Natural killer cell (primary cell): ENCODE measurements at places on chromosomes 1 and 21. TPM values are rescaled to one million over a fixed set of nuclear protein-coding genes. Genes with fewer than 3 reads are reported as not detected.
A peak's percentile ranks its signal among the peaks of the same experiment; 100 is the strongest.

- no peak for DNase-seq
- H3K36me3 ChIP-seq, result no peaks in the 10 kb centered on the region
- H3K27ac ChIP-seq, result no peak overlapping the region
- no peaks in the 10 kb centered on the region for H3K27me3 ChIP-seq
- H3K4me1 ChIP-seq, result no peaks in the 10 kb centered on the region
- no peak overlapping the region for H3K4me3 ChIP-seq
Observed at GRCh38 chr21:16159213-16159970, 429.6 kb downstream of the USP25 start.

DNA sequence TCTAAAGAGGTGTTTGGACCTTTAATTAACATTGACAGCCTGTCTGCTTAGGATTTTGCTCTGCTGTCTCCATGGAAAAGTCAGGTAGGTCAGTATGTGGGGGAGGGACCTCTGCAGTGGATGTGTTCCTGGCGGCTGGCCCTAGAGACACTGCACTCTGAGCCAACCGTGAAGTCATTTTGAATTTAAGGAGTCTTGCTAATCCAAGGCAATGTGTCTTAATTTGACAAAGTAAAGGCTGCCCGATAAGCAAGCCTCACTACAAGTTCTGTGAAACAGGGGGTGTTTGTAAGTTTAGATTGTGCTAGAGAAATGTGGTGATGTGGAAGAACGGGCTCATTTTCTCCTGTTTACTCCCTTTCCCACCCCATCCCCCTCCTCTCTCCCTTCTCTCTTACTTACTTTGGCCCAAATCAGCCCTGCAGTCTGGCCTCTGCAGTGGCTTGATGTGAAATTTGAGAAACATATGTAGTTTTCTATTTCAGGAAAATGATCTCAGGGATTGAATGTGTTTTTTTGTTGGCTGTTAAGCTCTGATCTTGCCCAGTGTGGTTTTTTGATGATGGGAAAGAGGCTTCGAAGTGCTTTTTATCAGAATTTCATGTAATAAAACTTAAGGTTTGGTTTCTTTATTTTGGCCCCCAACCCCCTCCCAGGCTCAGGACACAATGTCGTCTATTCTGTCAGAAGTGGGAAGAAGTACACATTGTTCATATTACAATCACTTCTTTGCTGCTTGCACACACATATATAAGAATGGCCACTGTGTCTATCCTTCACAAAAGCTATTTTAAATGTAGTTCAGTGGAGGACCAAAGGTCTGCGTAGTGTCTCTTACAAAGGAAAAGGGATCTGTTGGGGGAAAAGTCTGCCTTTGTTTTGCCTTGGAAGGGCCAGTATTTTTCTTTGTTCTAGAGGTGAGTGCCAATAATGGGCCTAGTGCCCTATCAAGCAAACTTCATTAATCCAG, 96.6 kb downstream of the FGGY start:
- H3K4me3 ChIP-seq, result no peak overlapping the region
- DNase-seq, result no peak
- H3K27ac ChIP-seq, result no peak overlapping the region
- H3K27me3 ChIP-seq, result no peaks in the 10 kb centered on the region
- no peaks in the 10 kb centered on the region for H3K36me3 ChIP-seq

TTLL10 gene
- 1.7 TPM for total RNA-seq

NHLH1 gene
- not detected for total RNA-seq

GRCh38 chr1:215344539-215344938, 222.6 kb upstream of the KCTD3 start:
- no peaks in the 10 kb centered on the region for H3K27me3 ChIP-seq
- no peak for DNase-seq
- H3K36me3 ChIP-seq, result no peaks in the 10 kb centered on the region

DNA sequence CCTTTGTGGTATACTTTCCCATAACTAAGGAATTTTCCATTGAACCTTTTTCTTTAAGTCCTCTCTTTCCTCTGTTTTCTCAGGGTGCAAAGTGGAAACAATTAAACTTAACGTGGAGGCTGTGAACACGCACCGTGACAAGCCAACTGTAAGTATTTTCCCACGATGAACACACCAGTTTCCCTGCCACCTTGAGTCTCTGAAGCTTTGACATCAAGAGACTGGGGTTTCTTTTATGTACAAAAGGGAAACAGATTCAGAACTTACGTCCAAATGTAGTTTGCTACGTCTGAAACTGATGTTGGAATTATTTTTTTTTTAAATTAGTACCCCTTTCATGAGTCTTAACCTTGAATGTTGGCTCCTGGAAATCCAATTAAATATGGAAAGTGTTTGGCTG, 17.2 kb upstream of the C4BPB start:
- no peaks in the 10 kb centered on the region for H3K36me3 ChIP-seq
- H3K4me1 ChIP-seq, result peaks cover 25% of the 10 kb centered on the region
- H3K4me3 ChIP-seq, result no peak overlapping the region
- no peak for DNase-seq
- no peaks in the 10 kb centered on the region for H3K27me3 ChIP-seq

GRCh38 chr1:242219298-242219901, 220.5 kb upstream of the MAP1LC3C start:
- DNase-seq, result no peak
- no peaks in the 10 kb centered on the region for H3K36me3 ChIP-seq
- no peak overlapping the region for H3K4me3 ChIP-seq
- H3K4me1 ChIP-seq, result no peaks in the 10 kb centered on the region

DNA sequence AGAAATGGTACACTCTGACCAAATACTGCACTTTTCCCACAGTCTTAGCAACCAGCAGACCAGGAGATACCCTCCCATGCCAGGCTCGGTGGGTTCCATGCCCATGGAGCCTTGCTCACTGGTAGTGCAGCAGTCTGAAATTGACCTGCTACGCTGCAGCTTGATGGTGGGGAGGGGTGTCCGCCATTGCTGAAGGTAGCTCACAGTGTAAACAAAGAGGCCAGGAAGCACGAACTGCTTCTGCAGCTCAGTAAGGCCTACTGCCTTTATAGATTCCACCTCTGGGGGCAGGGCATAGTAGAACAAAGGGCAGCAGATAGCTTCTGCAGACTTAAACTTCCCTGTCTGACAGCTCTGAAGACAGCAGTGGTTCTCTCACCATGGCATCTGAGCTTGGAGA, 12.3 kb upstream of the IFI44L start:
- H3K27me3 ChIP-seq, result no peaks in the 10 kb centered on the region
- DNase-seq, result no peak
- no peak overlapping the region for H3K4me3 ChIP-seq

FNDC10 gene
- total RNA-seq, result 3.2 TPM

ATAD3C gene
- 0.13 TPM for total RNA-seq

OR2L13 gene
- 0.20 TPM for total RNA-seq

LMX1A gene
- total RNA-seq, result not detected

DNA sequence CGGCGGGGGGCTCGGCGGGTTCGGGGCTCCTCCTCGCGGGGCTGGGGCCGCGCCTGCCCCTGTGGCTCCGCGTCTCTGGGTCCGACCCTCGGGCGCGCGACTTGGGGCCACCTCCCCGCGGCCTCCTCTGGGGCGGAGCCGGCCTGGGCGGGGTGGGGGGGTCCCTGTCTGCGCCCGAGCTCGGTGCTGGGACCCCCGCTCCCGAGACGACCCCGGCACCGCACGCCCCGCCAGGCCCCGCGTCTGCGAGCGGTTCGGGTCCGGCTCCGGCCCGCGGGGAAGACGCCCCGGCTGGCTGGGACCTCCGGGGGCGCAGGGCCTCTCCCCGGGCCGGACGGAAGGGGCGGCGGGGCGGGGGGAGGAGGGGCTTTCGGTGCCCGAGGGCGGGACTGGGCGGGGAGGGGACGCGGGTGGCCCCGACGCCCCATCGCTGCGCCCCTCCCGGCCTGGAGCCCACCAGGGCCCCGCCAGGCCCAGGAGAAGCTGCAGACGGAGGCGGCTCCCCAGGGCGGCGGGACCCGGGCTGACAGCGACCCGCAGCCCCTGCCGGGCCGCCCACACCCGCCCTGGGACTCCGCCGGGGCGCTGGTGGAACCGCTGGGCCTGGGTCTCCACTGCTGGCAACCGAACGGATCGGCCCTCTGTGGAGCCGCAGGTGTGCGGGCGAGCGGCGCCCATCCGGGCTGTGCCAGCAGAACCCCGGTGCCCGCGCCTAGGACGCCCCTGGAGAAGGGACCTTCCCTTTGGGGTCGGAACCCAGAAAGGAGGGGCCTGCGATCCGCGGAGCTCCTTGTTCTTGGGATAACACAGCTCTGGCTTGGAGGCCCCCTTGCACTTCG, 610 bp downstream of the COL6A2 start:
- DNase-seq, result peak; percentile 35
- peaks cover 15% of the 10 kb centered on the region for H3K27me3 ChIP-seq
- H3K36me3 ChIP-seq, result no peaks in the 10 kb centered on the region
- H3K27ac ChIP-seq, result no peak overlapping the region
- H3K4me1 ChIP-seq, result peaks cover 18% of the 10 kb centered on the region
- peak overlapping the region; percentile 19 for H3K4me3 ChIP-seq

S1PR1 gene
- total RNA-seq, result 114 TPM

GRCh38 chr1:207084232-207084631, 4.4 kb upstream of the C4BPB start:
- no peak for DNase-seq
- no peak overlapping the region for H3K27ac ChIP-seq
- peaks cover 7% of the 10 kb centered on the region for H3K27me3 ChIP-seq
- H3K4me3 ChIP-seq, result no peak overlapping the region
- no peaks in the 10 kb centered on the region for H3K4me1 ChIP-seq
- H3K36me3 ChIP-seq, result no peaks in the 10 kb centered on the region

SERPINC1 gene
- not detected for total RNA-seq

DNA sequence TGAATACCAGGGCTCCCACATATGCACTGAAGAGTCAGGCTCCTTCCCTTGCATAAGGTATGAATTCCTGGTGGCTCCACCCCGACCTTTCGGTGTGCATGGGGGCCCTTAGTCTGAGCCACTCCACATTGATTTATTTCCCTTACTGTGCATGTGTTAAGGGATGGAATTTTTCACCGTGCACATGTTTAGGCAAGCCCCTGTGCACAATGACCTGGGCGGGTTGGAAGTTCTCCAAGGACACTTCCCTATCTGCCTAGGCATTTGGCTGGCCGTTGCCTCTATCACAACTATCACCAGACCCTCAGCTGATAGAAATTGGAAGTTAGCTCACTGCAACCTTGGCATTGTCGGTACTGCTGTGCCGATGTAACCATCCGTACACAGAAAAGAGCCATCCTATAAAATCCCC, 9.7 kb downstream of the S100A6 start:
- H3K4me1 ChIP-seq, result no peaks in the 10 kb centered on the region
- no peaks in the 10 kb centered on the region for H3K36me3 ChIP-seq
- no peaks in the 10 kb centered on the region for H3K27me3 ChIP-seq

CLCA2 gene
- not detected for total RNA-seq

FMO1 gene
- total RNA-seq, result not detected

DNA sequence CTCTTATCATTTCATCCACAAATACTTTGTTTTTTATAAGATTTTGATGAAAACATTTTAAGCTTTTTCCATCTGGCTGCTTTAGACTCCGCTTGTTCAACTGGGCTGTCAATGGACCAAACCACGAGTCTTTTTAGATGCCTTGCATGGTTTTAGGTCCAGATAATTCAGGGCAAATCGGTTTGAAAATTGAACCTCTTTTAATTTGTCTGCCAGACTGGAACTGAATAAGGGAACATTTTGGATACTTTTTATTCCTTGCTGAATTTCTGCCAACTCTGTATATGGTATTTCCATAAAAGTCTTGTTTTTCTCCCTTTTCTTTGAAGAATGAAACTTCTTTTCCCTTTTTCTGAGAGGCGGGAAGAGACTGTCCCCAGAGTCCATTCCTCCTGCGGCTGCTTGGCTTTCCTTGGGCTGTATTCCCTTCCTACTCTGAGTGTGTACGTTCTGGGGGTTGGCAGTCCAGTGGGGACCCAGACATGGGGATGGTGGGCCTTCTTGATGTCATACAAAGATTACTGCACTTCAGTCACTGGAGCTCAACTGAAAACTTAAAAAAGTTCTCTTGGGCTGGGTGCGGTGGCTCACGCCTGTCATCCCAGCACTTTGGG, 46.5 kb upstream of the CNN3 start:
- no peaks in the 10 kb centered on the region for H3K27me3 ChIP-seq
- H3K27ac ChIP-seq, result no peak overlapping the region
- no peak for DNase-seq
- H3K4me1 ChIP-seq, result no peaks in the 10 kb centered on the region

DNA sequence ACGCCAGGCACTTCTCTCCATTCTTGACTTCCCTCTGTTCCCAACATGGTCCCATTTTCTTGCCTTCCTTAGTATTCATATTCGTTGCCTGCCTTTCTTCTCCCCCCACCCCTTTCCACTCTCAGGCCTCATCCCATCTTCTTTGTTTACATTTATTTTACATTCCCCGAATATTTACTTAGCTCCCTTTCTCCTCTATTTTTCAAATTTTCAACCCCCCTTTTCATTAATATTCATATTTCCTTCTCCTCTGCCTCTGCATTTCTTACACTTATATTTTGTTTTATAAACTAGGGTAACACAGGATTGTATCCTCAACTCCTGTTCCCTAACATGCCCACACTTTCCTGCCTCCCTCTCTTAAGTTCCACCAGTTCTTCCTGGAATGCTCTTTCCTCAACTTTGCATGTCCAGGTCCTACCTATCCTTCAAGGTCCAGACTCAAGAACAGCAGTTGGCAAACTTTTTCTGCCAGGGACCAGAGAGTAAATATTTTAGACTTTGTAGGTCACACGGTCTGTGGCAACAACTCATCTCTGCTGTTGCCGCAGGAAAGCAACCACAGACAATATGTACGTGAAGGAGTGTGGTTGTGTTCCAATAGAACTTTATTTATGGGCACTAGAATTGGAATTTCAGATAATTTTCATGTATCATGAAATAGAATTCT, 29.8 kb upstream of the A3GALT2 start:
- peak overlapping the region; percentile 73 for H3K4me3 ChIP-seq
- H3K4me1 ChIP-seq, result peaks cover 30% of the 10 kb centered on the region
- no peaks in the 10 kb centered on the region for H3K36me3 ChIP-seq
- H3K27me3 ChIP-seq, result no peaks in the 10 kb centered on the region
- no peak for DNase-seq

GRCh38 chr1:183633676-183634343, 1.8 kb downstream of the ARPC5 start:
- peaks cover 33% of the 10 kb centered on the region for H3K36me3 ChIP-seq
- H3K27me3 ChIP-seq, result no peaks in the 10 kb centered on the region
- H3K4me1 ChIP-seq, result peaks cover 16% of the 10 kb centered on the region
- no peak for DNase-seq
- H3K27ac ChIP-seq, result peak overlapping the region; percentile 34

ARHGEF16 gene
- total RNA-seq, result not detected

DNA sequence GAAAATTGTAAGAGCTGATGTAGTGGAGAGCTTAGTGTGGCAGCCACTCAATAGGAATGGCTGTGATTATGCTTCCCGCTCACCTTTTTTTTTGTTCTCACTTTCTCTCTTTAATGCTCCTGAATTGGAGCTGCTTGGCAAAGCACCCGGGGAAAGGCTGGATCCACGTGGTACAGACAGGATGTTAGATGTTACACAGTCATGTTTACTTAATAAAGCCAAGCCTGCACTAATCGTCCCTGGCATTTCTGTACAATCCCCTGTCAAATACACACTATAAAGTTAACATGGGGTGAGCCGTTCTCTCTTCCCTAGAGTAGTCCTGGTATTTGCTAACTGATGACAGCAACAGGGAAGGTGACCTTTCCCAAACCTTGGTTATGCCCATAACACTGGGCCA, 187.8 kb downstream of the ZSCAN20 start:
- H3K27ac ChIP-seq, result no peak overlapping the region
- no peaks in the 10 kb centered on the region for H3K36me3 ChIP-seq
- no peaks in the 10 kb centered on the region for H3K27me3 ChIP-seq

STXBP3 gene
- 71.4 TPM for total RNA-seq

SLC16A4 gene
- total RNA-seq, result 0.40 TPM

CNR2 gene
- total RNA-seq, result 12.0 TPM

GRCh38 chr1:1402072-1402900, 3.2 kb upstream of the CCNL2 start:
- H3K4me1 ChIP-seq, result peaks cover 48% of the 10 kb centered on the region
- DNase-seq, result peak; percentile 62
- no peak overlapping the region for H3K27ac ChIP-seq
